ENCODE measurements at places on chromosomes 7 and 10.

GRCh38 chr10:3828404-3829155 lies 43.6 kb upstream of the KLF6 start:
- no peak for DNase-seq

- DNase-seq = no peak
Measured at GRCh38 chr10:129523723-129524316, 56.8 kb downstream of the MGMT start.

GRCh38 chr7:159237022-159237653 lies 92.5 kb upstream of the VIPR2 start:
- DNase-seq = no peak

- DNase-seq = no peak
Measured at GRCh38 chr10:59677253-59677831, 32.3 kb downstream of the SLC16A9 start.

- DNase-seq = no peak
Measured at GRCh38 chr7:131745390-131746248, 189.2 kb upstream of the PODXL start.

GRCh38 chr7:133987582-133987981 lies 139.6 kb upstream of the LRGUK start:
- no peak for DNase-seq

GRCh38 chr10:15627617-15628196 lies 92.0 kb downstream of the ITGA8 start:
- DNase-seq = no peak

GRCh38 chr7:1169409-1170368 lies 9.7 kb upstream of the ZFAND2A start:
- DNase-seq = no peak

DNA sequence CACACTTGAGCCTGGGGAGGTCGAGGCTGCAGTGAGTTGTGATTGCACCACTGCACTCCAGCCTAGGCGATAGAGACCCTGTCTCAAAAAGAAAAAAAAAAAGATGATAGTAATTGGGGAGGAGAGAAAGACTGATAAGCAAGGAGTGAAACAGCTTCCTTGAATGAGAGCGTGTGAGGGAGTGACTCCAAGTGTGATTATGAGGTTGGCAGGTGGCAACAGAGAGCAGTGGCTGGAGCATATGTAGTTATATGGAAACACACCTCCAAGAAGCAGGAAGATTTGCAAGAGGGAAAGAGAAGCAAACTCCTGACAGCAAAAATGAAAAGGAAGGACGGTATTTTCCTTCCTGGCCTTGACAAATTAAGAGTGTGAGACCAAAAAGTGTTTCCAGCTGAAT lies 50.4 kb downstream of the VKORC1L1 start:
- no peak for DNase-seq

DNA sequence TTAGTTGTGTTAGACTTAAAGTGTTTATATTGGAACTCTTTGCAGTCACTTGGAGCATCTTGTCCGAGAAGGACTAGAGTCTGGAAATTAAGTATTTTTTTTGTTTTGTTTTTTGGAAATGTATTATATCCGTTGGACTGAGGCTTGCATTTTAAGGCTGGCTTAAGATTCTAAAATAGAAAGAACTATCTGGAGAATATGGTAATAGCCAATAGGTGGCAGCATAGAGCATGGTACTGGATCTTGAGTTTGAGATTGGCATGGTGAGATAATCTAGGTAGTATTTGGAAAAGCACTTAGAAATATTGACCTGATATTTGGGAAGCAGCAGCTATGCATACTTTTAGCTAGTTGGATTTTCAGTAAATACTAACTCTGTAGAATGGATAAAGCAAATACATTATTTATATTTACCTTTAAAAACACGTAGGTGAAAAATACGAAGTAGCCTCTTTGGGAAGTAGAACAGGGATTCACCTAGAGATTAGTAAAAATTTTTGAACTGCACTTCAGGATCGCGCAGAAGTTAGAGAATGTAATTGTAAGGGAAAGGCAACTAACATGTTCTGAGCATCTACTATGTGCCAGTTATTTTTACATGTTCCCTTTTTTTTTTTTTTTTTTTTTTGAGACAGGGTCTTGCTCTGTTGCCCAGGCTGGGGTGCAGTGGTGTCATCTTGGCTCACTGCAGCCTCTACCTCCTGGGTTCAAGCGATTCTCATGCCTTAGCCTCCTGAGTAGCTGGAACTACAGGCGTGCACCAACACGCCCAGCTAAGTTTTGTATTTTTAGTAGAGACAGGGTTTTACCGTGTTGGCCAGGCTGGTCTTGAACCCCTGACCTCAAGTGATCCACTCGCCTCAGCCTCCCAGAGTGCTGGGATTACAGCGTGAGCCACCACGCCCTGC lies 78.6 kb downstream of the LCOR start:
- no peak for DNase-seq

DNA sequence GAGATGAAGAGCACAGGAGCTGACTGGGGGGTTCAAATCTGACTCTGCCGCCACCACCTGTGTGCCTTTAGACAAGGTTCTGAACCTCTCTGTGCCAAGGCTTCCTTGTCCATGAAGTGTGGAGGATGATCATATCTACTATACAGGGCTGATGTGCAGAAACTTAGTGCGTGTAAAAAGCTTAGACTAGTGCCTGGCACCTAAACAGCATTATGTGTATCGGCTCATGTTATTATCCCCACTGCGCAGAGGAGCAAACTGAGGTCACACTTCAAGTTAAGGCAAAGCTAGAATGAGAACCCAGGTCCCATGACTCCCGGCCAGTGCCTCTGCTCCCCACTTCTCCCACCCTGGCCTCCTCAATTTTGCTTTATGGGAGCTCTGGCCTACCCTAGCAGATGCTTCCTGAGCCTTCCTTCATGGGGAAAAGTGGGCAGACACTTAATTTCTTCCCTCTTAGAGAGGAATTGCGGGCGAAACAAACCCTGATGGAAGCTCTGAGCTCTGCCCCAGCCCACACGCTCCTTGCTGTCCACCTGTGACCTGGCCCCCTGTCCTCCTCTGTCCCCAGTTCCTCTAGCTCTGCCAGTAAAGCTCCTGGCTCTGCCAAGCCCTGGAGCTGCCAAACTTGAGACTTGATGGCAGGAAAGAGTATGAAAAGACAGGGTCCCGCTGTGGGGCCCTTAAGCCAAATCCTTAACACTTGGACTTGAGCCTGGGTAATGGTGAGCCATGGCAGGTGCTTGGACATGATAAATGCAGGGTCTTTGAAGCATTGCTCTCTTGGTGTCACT lies 71.0 kb downstream of the CDH23 start:
- no peak for DNase-seq

- no peak for DNase-seq
Measured at GRCh38 chr7:17013204-17013603, 131.4 kb upstream of the AGR3 start.

GRCh38 chr10:124127965-124128810 lies 34.8 kb upstream of the CHST15 start:
- no peak for DNase-seq

GRCh38 chr10:20118119-20118518 lies 301.9 kb downstream of the PLXDC2 start:
- DNase-seq = no peak

- no peak for DNase-seq
Measured at GRCh38 chr10:108562105-108562504, 1361.2 kb downstream of the XPNPEP1 start.

DNA sequence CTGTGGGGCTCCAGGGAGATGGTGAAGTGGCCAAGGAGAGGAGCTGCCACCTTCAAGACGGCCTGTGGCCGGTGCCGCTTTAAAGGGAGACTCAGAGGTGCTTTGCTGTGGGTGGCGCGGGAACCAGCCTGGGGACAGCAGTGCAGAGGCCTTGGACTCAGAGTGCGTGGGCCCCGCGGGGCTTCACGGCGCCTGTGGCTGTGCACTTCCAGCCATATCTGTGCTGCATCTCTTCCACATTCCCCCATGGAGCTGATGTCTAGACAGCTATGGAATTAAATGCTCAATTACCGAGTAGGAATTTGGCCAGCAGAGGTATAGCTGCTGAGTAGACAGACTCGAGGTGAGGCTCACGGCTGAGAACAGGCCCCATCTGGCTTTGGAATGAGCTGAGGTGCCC lies 41.7 kb downstream of the HTRA1 start:
- DNase-seq = no peak

DNA sequence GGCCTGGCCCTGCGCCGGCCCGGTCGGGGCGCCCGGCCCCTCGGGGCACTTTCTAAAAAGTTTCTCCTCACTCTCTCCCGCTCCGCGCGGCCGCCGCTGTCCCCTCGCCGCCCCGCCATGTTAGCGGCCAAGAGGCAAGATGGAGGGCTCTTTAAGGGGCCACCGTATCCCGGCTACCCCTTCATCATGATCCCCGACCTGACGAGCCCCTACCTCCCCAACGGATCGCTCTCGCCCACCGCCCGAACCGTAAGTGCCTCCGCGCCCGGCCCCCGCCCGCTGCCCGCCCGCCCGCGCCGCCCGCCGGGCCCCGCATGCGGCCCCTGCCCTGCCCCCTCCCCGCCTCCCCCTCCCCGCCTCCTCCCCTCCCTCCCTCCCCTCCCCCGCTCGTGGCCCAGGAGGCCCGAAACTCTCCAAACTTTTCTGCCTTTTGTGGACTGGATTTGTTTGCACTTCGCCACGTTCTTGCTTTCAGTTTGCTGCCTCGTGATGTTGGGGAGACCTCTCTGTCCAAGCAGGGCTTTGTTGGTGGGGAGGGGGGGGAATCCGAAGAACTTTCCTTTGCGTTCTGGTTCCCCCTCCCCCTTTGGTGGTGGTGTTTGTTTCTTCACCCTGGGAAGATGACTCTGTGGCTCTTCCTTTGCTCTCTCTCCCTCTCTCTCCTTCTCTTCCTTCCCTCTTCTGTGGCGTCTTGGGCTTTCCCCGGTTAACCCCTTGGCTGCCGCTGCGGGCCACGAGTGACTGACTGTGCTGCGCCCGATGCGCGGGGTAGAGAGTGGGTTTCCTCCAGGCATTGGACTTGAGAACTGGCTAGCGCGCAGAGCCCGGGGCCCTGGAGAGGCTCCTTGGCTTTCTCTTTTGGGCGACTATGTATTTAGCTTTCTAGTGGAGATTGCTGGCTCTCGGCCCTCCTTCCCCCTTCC lies 1.6 kb downstream of the TCF7L2 start:
- DNase-seq = no peak

GRCh38 chr10:110496553-110497437 lies 912 bp upstream of the DUSP5 start:
- DNase-seq = no peak

GRCh38 chr10:26690731-26691475 lies 6.6 kb upstream of the PDSS1 start:
- no peak for DNase-seq

DNA sequence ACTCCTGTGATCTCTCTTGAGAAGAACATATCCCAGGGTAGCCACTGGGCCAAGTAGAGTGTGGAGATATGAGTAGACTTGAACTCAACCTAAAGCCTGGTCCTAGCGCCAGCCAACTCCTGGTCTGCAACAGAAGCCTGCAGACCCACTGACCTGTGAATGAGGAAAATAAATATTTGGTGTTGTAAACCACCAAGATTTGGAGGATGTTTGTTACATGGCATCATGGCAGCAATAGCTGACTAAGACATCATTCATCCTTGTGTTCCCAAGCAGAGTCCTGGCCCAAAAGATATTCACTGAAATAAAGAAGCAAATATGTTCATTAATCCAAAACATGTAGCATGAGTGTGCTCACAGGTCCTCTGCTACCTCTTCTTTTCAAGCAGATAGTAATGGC lies 26.0 kb upstream of the CHST3 start:
- no peak for DNase-seq

- no peak for DNase-seq
Measured at GRCh38 chr7:35336444-35336843, 82.5 kb upstream of the TBX20 start.

DNA sequence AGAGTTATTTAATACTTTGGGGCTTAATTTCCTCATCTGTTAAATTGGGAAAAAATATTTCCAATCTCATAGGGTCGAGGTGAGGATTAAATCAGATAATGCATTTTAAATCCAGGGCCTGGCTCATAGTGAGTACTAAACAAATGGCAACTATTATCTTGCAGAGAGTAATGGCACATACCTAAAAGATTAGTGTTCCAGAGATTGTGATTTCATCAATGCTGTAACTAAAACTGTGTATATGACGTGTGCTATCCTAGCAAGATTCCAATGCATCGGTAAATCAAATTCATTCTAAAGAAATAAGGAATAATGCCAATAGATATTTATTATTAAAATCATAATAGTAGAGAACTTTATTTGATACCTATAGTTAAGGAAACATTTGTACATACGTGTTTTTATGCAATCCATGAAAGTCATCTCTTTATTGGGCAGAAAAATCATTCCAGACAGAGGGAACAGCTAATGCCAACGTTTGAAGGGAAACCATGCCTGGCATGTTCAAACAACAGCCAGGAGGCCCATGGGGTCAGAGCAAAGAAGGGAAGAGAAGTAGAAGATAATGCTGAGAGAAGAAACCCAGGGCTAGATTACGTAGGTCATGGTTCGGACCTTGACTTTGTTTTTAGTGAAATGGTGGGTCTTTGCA lies 174.8 kb upstream of the AGR3 start:
- DNase-seq = no peak

DNA sequence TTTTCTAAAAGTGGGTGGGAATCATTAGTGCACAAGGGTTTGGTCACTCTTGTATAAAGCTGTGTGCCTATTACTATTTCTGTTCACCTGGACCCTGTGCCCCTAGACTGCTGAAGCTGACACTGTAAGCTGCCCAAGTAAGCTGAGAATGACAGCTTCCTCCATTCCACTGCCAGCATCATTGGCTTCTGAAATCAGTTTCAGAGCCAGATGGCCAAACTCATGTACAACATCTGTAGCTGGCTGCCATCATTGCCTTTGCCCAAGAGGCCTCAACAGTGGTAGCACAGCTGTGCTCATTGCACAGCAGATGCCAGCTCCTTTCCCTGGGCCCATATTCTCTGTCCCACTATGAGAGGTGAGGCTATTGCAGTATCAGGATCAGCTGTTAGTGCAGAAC lies 165.7 kb downstream of the CPEB3 start:
- DNase-seq = no peak

- DNase-seq = no peak
Measured at GRCh38 chr7:113054938-113055337, 31.7 kb downstream of the GPR85 start.

DNA sequence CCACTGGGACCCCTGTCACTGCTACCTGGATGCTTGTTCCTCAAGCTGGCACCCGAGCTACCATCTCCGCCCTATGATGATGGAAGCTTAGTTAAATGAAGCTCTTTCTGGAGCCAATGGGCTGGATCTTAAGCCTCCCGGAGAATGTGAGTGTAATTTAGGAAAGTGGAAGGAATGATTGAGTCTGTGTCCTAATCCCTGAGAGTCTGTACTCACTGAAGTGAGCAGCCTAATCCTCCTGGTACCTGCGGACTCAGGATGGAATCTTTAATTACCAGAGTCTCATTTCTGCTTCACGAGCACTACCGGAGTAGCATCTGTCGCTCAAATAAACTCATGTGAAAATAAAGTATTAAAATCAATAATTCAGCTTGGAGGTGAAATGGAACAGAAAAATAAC lies 255.5 kb downstream of the WDR37 start:
- no peak for DNase-seq
